ENCODE measurements at places on chromosomes 4 and X. TPM values are rescaled to one million over a fixed set of nuclear protein-coding genes. Genes with fewer than 3 reads are reported as not detected.

Gene AFM
- not detected for total RNA-seq

Gene NLGN3
- total RNA-seq: 0.43 TPM

Gene TLR6
- 2.3 TPM for total RNA-seq

Gene CCNA2
- 54.0 TPM for total RNA-seq

Gene CYP2U1
- total RNA-seq: 19.0 TPM

Gene MAGED4B
- total RNA-seq: 18.6 TPM

Gene SETD7
- total RNA-seq: 107 TPM

Gene TMPRSS11B
- not detected for total RNA-seq

Gene MBNL3
- 3.9 TPM for total RNA-seq

Gene TEC
- 0.32 TPM for total RNA-seq

GRCh38 chr4:187436251-187436650 is 559.3 kb upstream of the ZFP42 start:
- DNase-seq: no peak

- no peak for DNase-seq
Observed at GRCh38 chr4:169689681-169690080, 68.1 kb downstream of the HPF1 start.

DNA sequence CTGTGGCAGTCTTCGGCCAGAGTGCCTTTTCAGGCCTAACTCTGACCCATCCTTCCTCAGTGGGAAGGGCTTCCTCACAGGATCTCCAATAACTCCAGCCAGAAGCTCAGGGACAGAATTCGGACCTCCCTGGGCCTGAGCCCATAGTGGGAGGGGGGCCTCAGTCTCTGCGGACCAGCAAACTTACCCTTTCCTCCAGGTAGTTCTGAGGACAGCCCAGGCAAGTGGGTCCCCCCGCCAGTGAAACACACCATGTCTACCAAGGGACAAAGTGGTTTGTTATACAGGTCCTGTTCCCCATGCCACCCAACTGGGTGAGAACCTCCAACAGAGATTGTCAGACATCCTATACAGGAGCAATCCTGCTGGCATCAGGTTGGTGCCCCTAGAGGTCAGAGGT is 350.4 kb downstream of the RAB28 start:
- no peak for DNase-seq

- peak; percentile 27 for DNase-seq
Observed at GRCh38 chr4:39320381-39321115, 45.6 kb downstream of the RFC1 start.

- no peak for DNase-seq
Observed at GRCh38 chrX:13599491-13599890, 30.1 kb downstream of the EGFL6 start.

DNA sequence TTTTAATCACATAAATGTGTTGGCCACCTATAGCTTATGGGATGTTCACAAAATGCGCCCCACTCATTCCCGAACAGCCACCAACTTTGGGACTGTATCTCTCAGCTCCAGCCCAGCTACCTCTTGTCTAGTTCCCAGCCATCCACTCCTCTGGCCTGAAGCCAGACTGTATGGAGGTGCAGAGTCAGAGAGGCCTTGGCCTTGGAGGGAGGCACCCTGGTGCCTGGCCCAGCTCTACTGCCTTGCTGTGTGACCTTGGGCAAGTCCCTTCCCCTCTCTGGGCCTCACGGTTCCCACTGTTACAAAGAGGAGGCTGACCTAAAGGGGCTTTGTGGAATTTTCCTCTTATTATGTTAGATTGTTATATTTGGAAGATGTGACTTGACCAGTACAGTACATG is 13.9 kb downstream of the MAMLD1 start:
- DNase-seq: no peak

- no peak for DNase-seq
Observed at GRCh38 chrX:124362072-124362471, 15.7 kb downstream of the SH2D1A start.

DNA sequence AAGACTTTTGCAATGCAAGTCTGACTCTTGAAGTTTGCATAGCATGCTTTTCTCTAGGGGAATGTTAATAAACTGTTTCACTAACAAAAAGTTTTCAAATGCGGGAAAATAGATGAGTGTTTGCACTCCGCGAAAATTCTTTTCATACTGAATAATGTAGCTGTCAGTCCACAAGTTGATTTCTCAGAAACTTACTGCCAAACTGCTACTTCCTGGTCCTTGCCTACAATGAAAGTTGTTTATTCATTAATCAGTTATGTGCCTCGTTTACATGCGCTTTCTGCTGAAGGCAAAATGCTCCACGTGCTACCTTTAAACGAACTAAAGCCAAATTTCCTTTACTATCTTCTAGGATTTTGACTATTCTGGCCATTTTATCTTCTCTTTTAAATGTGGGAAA is 166.2 kb downstream of the MAGEB17 start:
- DNase-seq: no peak

GRCh38 chr4:71290476-71290875 is 48.3 kb upstream of the SLC4A4 start:
- no peak for DNase-seq

DNA sequence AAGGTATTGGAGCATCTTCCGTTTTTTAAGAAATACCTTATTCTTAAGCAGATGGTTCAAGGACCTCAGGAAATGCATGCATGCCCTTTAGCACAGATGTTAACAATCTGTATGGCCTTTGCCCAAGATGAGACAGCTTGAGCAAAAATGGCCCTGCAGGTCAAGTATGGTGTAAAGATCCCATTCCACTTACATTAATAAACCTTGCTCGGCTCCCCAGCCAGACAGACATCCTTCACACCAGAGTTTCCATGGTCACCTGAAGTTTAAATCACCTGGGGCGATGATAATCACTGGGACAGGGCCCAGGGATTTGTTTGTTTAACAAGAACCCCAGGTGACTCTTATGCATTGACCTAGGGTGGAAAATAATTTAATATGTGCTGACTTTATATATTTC is 287.0 kb upstream of the NOCT start:
- DNase-seq: no peak

GRCh38 chr4:165384598-165384997 is 5.8 kb downstream of the CPE start:
- no peak for DNase-seq

- DNase-seq: no peak
Observed at GRCh38 chr4:48665555-48666186, 114.4 kb downstream of the FRYL start.

DNA sequence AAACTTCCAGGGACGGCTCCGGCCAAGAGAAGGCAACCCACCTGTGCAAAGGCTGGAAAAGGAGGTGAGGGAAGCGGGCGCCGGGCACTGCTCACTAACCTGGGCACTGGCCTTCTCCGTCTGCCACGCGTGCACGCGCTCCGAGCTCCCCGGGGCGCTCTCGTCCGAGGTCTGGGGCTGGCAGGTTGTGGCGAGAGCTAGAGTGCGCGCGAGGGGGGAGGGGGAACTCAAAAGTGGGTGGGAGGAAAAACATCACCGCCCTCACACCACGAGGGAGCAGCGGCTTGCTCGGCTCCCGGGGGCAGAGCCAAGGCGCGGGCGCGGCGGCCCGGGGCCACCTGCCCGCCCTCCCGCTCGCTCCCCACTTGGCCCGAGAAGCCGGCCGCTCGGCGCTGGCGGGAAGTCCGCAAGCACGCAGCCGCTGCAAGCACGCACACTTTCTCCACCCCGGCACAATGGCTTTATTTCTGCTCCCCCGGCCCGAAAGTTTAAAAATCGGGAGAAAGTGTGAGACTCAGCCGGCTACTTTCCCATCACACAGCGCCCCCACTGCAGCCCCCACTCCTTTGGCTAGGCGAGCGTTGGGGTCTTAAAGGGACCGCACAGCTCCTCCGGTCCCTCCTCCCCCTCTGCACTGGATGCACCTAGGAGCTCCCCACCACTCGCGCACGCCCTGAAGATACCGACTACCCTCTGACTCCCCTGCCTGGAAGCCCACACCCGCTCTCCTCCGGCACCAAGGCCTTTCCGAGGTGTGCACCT is at the start of gene CHRDL1:
TSS of gene CHRDL1 (minus strand) at position 173 of the 762 bp plus-strand sequence. CDS start 3,636 bp downstream, outside the sequence.
- no peak for DNase-seq

GRCh38 chr4:89166971-89167475 is 55.7 kb downstream of the TIGD2 start:
- DNase-seq: no peak

DNA sequence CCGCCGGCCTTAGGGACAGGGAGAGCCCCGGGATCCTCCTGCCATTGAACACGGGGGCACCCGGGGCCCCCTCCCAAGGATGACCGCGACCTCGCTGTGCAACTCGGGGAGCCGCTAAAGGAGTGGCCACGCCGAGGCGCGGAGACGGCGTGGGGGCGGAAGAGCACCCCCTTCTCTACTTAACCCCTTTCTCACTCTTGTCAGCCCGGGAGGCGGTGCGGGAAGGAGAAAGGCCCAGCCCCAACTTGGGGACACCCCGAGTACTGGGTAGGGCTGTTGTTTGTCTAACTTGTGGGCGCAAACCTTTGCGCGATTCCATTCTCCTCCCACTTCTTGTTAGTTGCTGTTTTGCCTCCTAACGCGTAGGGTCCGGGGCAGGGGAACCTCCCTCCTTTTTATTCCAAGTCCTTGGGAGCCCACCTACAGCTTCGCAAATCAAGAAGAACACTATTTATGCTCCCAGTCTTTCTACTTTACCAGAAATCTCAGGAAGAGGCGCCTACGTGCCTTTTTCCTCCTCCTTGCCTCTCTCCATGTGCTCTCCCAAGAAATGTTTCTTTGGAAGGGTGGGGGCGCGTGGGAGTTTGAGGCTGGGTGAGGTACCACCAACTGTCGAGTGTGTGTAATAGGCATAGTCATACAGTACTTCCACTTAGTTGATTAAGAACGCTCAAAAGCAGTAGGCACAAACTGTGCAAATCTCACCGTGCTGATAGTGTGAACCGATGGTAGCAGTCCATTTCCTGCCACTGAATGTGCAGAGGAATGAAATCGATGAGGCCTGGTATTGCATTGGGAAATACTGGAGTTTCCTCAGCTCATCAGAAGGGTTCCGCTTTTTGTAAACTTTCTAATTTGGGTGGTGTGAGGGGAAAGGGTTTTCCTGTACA is 813 bp downstream of the DIAPH2 start:
- DNase-seq: peak; percentile 30

DNA sequence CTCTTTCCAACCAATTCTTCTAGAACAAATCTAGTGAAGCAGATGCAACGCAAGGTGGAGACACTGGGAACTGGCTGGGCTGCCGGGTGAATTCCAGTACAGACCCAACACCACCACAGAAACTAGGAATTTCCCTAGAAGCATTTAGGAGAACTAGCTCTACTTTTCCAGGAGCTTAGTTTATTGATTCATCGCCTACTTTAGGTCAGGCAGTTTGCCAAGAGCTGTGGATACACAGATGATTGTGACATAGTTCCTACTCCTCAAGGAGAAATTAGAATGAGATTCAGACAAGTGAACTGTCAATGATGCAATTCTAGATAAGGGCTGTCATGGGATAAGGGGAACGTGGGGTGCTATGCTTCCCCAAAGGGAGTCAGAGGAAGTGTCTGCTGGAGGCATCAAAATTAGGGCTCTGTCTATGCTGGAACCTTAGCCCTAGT is 350.0 kb downstream of the CAMK2D start:
- DNase-seq: peak; percentile 92

DNA sequence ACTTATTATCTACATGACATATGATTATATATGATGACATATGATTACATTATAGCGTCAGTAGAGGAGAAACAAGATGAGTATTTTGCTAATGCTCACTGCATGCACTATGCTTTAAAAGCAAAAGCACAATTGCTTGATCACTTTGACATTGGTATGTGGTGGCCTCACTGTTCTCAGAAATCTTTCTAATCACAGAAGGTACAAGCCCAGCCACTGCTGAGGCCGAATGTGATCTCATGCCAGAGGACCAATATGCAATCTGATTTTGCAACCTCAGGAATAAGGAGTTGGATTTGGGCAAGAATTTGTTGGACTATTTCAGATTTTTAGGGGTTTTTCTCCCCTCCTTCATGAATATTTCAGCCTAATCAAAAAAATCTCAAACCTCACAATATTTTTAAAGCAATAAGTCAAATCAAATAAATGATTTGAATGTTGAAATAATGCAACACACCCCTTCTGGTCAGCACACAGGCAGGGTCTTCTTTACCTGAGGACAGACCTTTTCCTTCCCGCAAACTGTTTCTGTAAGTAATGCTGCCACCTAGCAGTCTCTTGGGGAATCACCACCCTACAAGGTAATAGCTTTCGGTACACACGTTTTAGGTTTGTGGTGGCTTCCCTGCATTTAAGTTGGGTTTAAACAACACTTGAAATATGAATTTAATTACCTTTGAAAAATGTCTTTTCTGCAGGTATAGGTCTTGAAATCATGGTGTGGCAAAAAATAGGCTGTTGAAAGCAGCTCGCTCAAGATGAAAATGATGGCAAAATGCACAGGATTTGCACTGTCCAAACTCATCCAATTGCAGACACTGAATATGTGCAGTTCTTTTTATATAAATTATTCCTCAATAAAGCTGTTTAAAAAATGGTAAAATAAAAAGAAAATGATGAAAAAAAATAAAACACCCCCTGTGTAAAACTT is 4.8 kb upstream of the CXCL13 start:
- DNase-seq: peak; percentile 34

DNA sequence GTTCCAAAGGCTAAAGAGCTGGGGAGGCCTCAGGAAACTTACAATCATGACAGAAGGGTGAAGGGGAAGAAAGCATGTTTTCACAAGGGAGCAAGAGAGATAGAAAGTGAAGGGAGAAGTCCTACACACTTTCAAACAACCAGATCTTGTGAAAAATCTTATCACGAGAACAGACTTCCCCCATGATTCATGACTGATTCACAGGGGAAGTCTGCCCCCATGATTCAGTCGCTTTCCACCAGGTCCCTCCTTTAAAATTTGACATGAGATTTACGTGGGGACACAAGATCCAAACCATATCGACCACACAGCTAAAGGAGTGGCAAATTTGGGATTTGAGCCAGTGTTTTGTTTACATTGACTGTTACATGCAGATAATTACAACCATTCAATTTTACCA is 971.1 kb upstream of the HS3ST1 start:
- DNase-seq: no peak

GRCh38 chr4:158870282-158870625 is 101.4 kb downstream of the FNIP2 start:
- no peak for DNase-seq

GRCh38 chr4:155249016-155249566 is 40.7 kb downstream of the NPY2R start:
- DNase-seq: no peak

GRCh38 chr4:172786039-172786792 is 382.4 kb upstream of the GALNT7 start:
- DNase-seq: no peak

- no peak for DNase-seq
Observed at GRCh38 chr4:38734911-38735310, 47.9 kb downstream of the TLR10 start.

GRCh38 chr4:68581383-68582338 is 5.5 kb upstream of the UGT2B17 start:
- DNase-seq: no peak

Data from fibroblast of villous mesenchyme (primary cell).